Activated effector memory CD4-positive, alpha-beta T cell treated with anti-CD3 and anti-CD28 coated beads, Interleukin-2, amount 50 U/mL, for 16 hours (primary cell): ENCODE measurements at places on chromosomes 4 and X.

DNA sequence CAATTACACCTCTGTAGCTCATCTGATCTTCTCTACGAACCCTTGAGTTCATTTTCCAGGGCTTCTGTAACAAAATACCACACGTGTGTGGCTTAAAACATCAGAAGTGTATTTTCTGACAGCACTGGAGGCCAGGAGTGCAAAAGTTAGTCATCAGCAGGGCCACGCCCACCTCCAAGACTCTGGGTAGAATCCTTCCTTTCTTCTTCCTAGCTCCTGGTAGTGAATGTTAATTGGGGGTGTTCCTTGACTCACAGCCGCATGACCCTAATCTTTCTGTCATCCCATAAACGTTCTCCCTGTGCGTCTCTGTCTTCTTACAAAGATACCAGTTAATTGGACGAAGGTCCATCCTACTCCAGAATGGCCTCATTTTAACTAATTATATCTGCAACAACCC is 115.0 kb downstream of the TRIML1 start:
- no peak for DNase-seq

GRCh38 chr4:109294006-109294405 is 8.5 kb downstream of the COL25A1 start:
- DNase-seq: no peak

DNA sequence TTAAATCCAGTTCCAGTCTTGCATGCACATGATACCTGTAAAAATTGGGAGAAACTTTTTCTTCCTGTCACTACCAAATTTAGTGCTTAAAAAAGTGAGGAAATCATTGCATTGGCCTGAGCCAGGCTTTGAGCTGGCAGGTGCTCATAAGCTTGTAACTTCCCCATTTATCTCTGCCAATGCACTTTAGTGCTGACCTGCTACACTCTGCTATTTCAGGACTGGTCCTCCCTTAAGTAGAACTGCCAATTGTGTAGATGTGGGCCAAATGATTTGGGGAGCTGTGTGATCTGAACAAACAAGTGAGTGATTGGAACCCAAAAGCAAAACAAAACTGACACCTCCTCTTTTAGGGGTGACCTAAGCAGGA is 51.8 kb downstream of the ZNF827 start:
- DNase-seq: no peak

DNA sequence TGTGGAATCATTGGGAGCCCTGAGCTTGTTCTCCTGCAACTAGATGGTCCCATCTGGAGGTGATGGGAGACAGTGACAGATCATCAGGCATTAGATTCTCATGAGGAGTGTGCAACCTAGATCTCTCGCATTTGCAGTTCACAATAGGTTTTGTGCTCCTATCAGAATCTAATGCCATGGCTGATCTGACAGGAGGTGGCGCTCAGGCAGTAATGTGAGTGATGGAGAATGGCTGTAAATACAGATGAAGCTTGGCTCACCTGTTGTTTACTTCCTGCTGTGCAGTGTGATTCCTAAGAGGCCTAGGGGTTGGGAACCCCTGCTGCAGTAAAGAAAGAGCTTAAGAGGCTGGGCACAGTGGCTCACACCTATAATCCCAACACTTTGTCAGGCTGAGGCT is 42.2 kb upstream of the PUDP start:
- no peak for DNase-seq

DNA sequence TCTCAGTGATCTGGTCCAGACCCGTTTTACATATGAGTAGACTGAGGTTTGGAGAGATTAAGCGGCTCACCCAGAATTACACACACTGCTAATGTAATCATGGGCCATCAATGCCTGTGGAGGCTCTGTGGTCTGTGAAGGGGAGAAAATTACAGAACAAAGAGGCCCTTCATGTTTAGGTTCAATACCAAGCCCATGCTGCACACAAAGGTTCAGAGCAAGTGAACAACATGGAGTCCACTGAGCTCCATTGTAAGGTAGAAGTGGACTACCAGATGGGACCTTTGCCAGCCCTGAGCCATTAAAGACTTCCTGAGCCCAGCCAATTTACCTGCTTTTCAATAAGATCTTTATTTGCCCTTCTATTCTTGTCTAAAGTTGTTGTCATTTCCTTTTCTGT is 109.8 kb downstream of the LUZP4 start:
- DNase-seq: no peak

GRCh38 chrX:97159916-97160800 is 276.4 kb downstream of the RPA4 start:
- no peak for DNase-seq

DNA sequence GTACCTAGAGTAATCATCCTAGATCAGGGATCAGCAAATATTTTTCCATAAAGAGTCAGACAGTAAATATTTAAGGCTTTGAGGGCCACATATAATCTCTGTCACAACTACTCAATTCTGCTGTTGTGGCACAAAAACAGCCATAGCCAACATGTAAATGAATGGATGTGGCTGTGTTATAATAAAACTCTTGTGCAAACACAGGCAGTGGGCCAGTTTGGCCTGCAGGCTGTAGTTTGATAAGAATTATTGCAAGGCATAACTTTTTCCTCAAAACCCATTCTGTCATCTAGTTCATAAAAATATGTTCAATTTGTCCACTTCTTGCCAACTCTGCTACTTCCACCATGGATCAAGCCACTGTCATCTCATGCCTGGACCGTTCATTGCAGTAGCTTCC is 39.4 kb upstream of the SHROOM4 start:
- DNase-seq: no peak

DNA sequence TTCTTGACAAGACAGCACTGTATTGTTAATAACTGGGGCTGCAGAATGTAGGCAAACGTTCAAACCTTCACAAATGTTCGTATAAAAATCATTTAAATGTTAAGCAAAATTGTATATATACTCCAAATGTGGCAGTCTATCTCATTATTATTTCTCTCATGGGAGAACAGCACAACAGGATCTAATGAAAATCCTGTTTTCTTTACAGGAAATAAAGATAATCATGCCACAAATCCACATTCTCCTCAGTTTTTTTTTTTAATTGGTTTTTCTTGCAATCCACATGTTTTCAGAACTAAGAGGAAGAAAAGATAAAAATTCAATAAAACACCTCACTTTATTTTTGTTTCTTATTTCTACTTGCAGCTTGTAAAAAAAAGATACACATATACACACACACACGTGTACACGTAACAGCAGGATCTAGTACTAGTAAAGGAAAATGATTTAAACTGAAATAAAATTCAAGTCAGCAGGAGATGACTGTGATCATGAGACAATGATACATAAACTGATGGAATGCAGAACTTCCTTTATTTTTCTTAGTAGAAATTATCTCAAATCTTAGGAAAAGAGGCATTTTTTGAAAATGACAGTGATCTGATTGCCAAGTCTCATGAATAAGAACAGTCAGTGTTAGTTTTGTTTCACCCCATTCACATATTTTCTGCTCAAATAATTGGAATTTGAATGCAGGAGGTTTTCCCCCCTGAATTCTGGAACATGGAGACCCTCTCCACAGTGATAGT is 11.3 kb downstream of the APBB2 start:
- DNase-seq: no peak

GRCh38 chr4:80576796-80577195 is 241.3 kb downstream of the CFAP299 start:
- DNase-seq: no peak

- DNase-seq: no peak
Measured at GRCh38 chr4:189206953-189207352, 733.7 kb upstream of the FRG1 start.

DNA sequence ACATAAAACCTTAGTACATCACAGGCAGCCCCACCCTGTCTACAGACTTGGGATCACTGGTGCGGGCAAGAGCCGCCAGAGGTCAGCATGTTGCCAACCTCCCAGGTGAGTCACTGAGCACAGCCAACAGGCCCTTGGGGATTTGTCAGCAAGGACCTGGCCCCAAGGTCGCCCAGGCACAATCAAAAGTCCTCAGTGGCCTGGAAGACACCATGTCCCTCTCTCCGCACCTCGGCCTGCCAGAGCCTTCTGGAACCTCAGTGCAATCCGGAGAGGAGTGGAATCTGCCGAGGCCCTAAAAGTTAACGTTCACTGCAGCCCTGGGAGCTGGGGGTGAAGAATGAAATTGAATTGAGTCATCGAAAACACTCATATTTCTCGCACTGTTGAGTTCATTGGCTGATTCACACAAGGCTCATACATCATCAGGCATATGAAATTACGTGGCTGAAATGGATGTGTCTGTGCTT is 74.3 kb downstream of the WFS1 start:
- no peak for DNase-seq

DNA sequence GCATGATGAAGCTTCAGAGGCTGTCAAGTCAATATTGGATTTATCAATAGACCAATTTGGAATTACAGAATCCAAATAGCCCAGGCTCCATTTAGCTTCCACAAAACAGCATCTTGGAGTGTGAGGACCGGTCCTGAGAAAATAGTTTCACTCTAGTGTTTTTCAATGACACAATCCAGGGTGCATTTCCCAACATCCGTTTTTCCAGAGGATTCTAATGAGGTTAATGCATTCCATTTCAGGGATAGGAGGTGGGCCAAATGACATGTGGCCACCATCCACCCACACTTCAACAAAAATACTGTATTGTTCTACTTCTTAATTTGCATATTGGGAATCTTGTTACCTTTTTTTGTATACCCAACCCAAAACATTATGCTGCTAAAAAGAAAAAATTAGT is 229.8 kb upstream of the LDB2 start:
- no peak for DNase-seq

DNA sequence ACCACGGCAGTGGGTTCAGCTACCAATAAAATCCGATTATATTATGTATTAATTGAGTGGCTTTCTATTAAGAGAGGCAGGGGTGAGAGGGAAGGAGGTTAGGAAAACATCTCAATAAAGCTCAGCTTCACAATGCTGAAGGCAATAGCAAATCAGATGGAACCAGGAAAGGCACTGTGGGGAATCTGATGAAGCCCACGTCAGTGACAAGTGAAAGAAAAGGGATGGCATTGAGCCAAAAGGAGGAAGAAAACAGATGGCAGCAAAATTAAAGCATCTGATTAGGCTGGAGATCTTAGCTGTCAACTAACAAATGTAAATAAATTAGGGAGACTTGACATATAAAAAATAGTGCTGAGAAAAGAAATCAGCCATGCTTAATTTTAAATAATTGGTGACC is 180.9 kb downstream of the RASL11B start:
- DNase-seq: no peak

GRCh38 chrX:108439426-108439942 is at the start of gene COL4A5:
TSS of gene COL4A5 (plus strand) at chrX:108439838. CDS start at chrX:108440126, 288 bp downstream.
- DNase-seq: no peak

GRCh38 chrX:123745511-123745910 is 12.7 kb upstream of the THOC2 start:
- DNase-seq: no peak

DNA sequence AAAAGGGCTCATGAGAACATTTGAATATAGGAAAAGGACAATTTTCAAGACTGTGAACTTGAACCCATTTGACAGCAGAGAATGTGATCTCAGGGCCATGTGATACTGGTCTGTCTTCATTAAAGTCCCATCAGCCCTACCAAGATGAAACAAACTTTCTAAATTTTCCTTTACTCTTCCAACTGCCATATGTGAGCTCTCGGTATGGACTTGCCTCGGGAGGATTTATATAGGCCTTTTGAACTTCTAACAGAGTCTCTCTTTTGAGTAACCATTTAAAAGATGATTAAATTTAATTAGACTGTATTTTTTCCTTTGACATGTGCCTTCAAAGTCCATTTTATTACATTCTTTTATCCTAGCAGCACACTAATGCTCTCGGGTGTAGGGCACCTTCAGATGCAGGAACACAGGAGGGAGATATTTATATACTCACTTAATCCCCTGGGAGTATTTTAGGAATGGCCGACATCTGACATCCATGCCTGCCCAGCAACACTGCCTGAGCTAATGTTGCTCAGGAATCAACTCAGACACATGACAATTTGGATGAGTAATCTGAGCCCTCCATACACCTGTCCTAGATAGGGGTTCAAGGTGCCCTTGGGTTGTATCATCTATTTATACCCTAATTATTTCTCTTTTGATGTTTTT is 155.0 kb downstream of the SLC7A11 start:
- no peak for DNase-seq

DNA sequence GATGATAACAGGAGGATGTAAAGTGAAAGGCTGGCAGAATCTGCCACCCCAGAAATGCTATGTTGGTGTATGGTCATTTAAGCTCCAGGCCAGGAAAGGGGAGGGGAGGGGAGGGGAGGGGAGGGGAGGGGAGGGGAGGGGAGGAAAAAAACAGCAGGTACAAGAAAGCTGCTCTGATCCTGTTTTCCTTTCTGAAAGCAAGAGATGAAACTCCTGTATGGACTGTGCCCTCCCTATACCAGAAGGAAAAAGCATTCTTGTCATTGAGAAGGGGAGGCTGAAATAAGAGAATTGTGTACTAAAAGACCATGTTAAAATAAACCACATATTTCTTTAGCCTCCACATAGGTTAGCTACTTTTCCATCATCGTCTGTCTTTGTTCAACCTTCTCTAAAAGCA is 179.5 kb downstream of the NLGN4X start:
- DNase-seq: no peak

DNA sequence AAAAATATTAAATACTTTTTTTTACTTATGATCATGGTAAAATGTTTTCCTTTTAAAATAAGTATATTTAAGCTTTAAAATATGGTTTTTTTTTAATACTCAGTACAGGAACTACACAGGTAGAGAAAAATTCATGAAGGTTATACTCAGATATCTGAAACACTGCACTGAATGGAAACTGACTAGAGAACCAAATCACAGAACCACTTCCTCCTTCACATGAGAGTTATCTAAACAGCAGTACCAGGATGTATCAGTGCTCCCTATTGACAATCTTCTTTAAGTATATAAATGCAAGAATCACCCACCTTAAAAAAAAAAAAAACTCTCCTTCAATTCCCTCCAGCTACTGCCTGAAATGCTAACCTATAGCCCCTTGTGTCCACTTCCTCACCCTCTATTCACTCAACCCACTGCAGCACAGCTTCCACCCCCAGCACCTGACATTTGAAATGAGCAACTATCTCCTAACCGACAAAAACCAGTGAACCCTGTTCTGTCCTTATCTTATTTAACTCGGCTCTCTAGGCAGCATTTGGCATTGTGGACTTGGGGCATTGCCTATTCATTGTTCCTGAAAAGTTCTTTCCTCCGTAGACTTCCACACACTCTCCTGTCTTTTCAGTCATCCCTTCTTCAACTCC is 9.1 kb downstream of the SLC7A3 start:
- no peak for DNase-seq

- no peak for DNase-seq
Measured at GRCh38 chrX:132594129-132594528, 105.3 kb upstream of the MBNL3 start.
